ENCODE measurements at places on chromosomes 16 and 17. TPM values are rescaled to one million over a fixed set of nuclear protein-coding genes. Genes with fewer than 3 reads are reported as not detected.

GRCh38 chr16:49605536-49606254 lies 232.1 kb downstream of the C16orf78 start:
- DNase-seq = no peak

DNA sequence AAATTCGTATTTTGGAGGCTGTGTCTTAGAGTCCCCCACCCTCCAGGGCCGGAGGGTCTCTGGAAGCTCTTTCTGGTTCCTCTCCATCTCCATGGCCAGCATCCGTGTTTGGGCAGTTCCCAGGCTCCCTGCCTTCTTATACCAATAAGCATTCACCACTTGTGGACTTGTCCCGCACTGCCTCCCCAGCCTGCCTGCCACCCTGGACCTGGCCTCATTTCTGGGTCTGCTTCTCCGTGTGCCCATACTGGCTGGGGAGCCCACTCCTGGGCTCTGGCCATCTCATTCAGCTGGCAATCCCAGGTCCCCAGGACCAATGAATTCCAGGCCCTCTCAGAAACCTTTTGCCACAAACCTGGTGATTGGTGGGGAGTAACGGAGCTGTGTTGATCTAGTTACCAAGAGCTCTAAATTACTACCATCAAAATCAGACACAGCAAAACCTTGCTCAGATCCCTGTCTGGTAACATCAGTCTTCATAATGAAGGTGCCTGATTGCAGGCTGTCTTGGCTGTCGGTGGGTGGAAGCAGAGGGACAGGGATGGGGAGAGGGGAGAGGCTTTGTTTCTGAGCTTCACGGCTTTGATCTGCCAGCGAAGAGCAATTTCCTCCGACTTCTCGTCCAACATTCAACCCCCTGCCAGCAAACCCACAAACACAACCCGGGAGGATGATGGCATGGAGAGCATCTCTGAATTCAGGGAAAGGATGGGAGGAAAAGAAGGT lies 27.7 kb upstream of the CRHR1 start:
- DNase-seq = no peak

Gene TNFRSF13B
- not detected for polyA plus RNA-seq

- no peak for DNase-seq
Observed at GRCh38 chr16:88698646-88699045, 7.6 kb downstream of the RNF166 start.

DNA sequence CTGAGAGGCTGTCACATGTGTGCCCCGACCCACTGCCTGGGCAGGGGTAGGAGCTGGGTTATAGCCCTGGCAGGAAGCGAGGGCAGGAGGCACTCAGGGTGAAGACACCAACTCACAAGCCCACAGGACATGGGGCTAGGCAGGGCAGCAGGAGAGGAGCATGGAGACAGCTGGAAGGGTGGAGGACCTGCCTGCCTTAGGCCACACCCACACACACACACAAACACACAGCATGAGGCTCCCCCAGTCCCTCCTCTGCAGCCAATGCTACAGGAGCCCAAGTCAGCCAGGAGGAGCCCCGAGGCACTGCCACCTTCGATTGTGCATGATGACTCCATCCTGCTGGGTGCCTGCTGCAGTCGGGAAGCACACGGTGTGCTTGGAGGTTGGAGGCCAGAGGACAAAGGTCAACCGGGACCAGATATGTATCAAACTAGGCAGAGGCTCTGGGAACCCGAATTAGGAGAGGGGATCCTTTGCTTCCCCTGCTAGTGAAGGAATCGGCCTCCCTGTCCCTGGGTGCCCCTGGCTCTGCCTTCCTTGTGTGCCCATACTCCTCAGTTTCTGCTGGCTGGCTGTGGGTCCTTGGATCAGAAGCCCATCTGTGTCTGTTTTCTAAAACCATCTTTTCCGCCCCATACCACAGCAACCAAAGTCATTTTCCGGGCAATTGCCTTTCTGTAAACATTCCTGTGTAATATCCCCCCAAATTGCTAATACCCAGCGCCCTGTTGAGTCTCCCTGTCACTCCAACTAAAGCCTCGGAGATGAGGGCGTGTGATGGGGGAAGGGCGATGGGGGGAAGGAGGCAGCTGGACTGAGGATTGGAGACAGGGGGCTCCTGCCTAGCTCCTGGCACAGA lies 20.5 kb downstream of the SRCIN1 start:
- peak; percentile 46 for DNase-seq

Gene ZPBP2
- not detected for polyA plus RNA-seq

- DNase-seq = no peak
Observed at GRCh38 chr16:83443972-83444371, 363.8 kb upstream of the HSBP1 start.

- no peak for DNase-seq
Observed at GRCh38 chr17:4537451-4538235, 17.5 kb downstream of the MYBBP1A start.

- DNase-seq = no peak
Observed at GRCh38 chr17:40849723-40850122, 17.3 kb downstream of the KRT12 start.

- DNase-seq = no peak
Observed at GRCh38 chr17:16283705-16284104, 66.7 kb downstream of the PIGL start.

Gene BCL6B
- polyA plus RNA-seq = 3.6 TPM

DNA sequence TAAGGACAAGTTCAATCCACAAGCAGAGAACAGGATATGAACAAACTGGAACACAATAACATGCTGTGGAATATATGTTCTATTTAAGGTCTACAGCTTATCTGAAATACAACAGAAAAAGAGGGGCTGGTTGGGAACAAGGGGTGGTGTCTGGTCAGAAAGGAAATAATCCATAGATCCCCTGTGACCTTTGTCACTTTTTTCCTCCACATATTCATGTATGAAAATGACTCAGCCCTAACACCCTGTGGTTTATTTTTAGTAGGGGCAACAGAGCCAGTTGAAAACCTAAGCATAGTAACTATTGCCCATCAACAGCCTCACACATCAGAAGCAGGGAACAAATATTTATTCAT lies 12.3 kb upstream of the SPAG9 start:
- DNase-seq = peak; percentile 33

GRCh38 chr17:77132411-77133086 lies 8.2 kb upstream of the SEC14L1 start:
- no peak for DNase-seq

Gene ASPSCR1
- 33.7 TPM for polyA plus RNA-seq

DNA sequence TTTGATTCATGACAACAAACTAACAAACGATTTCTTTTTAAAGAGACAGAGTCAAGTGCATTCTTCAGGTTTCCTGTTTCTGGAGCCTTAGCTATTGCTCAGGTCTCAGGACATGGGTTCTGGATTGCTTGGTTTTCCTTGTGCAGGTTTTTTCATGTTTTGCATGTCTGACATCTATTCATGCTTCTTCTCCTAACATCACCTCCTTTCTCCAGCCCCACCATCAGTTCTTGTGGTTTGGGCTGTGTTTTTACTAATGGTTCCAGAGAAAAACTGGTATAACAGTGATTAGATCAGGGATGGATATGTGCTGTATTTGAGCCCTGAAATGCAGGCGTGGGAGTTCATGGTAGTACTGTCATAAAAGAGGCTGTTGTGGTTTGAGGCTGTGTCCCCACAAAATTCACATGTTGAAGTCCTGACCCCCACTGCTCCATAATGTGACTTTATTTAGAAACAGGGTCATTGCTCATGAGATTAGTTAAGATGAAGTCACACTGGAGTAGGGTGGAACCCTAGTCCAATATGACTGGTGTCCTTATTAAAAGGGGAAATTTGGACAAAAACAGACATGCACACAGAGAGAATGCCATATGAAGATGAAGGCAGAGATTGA lies 67.9 kb downstream of the IRX6 start:
- DNase-seq = no peak

- DNase-seq = no peak
Observed at GRCh38 chr16:88507231-88507743, 54.2 kb downstream of the ZFPM1 start.

- DNase-seq = no peak
Observed at GRCh38 chr16:81830845-81831540, 51.9 kb downstream of the PLCG2 start.

All from K562 (cell line).